GM18507 (cell line): ENCODE measurements at places on chromosomes 13 and 19.

DNA sequence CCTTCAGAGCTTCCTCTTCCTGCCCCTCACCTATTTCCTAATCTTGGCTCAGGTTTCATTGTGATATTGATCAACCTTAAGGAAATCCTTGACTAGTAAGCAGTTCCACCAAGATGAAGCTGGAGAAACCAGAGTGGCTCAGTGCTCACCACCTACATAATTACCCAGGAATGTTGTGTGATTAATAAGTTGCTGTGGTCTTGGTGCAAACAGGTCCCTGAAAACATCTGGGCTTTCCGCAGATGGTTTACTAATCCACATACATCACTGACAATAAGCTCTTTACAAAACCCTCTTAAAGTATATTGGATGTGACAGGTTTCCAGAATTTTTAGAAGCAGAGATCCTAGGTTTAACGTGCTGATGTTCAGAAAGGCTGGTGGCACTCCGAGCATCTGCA is 8.6 kb upstream of the SERP2 start:
- no peak for DNase-seq

- no peak for DNase-seq
Measured at GRCh38 chr19:9966448-9966847, 30.1 kb upstream of the OLFM2 start.

DNA sequence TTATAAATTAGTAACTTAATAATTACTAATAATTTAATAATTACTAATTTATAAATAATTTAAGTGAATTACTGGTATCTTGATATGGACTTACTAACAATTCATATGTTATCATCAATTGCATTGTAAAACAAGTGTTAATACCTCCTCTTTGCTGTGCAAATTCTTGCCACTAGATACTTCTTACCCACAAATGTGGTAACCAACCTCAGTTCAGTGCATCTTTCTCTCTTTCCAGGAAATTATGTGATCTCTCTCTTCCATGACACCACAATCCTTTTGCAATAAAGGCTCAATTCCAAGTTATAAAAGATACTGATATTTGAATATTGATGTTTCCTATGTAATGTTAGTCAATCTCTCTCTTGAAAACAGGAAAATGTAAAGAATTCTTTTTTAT is 408.6 kb upstream of the MIR17HG start:
- no peak for DNase-seq

DNA sequence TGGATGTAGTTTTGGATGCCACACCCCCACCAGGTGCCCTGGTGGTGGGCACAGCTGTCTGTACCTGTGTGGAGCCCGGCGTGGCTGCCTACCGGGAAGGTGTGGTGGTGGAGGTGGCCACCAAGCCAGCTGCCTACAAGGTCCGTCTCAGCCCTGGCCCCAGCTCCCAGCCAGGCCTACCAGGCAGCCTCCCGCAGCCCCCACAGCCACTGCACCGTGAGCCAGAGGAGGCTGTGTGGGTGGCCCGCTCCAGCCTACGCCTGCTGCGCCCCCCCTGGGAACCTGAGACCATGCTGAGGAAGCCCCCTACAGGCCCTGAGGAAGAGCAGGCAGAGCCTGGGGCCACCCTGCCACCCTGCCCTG is 3.5 kb downstream of the CIC start:
- no peak for DNase-seq

- no peak for DNase-seq
Measured at GRCh38 chr19:18059902-18060301, 26.8 kb downstream of the IL12RB1 start.

- no peak for DNase-seq
Measured at GRCh38 chr19:47379381-47379938, 30.3 kb downstream of the DHX34 start.

DNA sequence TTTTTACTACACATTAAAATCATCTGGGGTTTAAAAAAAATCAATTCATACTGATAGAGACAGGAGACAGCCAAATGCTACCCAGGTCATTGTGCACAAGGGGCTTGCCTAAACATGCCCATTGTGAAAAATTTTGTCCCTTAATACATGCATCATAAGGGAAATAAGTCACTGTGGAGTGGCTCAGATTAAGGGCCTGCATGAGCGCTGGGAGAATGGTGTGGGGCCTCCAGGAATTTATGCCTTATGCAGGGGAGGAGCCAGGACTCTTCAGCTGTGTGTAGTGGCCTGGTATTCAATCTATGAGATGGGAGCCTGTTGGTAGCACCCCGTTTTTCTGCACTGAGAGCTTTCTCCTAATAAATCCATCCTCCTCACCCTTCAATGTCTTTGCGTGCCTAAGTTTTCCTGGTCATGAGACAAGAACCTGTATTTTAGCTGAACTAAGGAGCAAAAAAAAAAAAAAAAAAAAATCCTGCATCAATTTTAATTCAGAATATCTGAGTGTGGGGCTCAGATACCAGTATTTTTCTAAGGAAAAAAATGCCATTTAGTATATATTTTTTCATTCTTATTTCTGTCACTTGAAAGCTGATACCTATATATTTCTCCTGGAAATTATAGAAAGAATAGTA is 997.6 kb upstream of the ATXN8OS start:
- DNase-seq = no peak

- DNase-seq = no peak
Measured at GRCh38 chr19:31262725-31263191, 86.5 kb downstream of the TSHZ3 start.

GRCh38 chr19:29760752-29761502 is 45.9 kb upstream of the C19orf12 start:
- DNase-seq = no peak

DNA sequence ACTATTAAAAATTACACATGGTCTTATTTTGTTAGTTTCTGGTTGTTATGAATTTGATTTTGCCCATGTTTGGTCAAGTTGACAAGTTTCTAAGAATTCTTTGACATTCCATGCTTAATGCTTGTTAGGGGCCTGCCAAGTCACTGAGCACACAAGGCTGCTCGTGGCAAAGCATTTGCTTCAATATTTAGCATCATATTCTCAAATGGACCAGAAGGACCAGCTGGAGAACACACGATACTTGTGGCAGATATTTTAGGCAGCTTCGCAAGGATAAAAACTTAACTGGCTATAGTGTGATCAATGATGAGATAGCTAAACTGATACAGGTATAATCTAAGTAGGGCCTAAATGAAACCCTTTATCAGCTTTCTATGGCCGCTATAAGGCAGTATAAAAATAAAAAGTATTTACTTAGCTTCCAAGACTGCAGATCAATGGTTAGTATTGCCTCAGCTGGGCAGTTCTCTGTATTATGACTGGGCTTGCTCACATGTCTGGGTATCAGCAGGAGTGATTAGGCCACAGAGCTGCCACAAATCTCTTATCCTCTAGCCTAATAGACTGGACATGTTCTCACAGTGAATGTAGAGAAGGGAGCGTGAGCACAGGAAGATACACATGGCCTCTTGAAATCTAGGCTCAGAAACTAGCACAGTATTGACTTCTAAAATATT is 155.9 kb upstream of the SPRY2 start:
- DNase-seq = no peak

DNA sequence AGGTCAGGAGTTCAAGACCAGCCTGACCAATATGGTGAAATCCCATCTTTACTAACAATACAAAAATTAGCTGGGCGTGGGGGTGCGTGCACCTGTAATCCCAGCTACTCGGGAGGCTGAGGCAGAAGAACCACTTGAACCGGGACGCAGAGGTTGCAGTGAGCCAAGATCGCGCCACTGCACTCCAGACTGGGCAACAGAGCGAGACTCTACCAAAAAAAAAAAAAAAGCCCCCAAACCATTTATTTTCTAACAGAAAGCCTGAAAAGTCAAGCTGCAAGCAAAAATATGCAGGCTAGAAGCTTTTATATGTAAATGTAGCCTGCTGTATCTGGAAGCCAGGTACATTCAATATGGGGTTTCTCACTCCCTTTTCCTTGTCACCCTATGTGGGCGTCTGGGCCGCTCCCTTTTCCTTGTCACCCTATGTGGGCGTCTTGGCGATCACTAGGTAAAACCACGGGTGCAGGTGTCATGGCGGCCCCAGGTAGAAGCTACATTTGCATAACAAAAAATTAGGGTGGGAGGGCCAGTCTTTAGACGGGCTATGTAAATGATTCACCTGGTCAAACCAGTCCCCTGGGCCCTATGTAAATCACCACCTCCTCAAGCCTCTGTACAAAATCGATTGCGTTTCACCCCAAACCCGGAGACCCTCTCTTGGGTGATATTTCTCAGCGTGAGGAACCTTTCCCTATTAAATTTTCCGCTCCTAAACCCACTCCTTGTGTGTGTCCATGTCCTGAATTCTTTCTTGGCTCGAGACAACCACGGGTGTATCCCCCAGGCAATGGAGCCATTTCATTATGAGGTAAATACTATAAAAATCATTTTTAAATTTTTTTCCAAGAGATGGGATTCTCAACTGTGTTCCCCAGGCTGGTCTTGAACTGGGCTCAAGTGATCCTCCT is 2.1 kb downstream of the TRIM13 start:
- no peak for DNase-seq

- DNase-seq = no peak
Measured at GRCh38 chr13:93814658-93815057, 588.1 kb downstream of the GPC6 start.

DNA sequence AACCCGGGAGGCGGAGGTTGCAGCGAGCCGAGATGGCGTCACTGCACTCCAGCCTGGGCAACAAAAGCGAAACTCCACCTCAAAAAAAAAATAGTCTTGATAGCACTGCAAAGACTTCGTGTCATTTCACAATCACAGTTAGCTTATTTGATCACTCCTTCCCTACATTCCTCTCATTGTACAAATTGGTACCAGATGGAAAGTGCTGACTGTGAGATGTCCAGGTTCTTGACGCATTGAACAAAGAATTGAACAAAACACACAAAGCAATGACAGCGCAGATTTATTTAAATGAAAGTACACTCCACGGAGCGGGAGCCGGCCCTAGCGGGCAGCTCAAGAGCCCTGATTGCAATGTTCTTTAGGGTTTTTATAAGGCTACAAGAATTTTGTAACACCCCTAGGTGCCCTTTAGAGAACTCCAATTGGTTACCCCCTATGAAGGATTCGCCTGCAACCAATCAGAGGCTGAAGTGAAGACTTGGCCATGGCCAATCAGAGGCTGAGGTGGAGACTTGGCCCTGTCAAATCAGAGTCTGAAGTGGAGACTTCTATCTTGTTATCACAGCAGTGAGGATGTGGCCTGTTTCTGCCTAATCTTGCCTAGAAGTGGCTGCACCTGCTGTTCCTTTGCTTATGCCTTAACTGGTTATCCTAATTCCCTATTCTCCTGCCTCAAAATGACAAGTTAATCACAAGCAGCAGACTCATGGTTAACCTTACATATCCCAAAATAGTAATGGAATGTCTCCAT is 16.7 kb downstream of the ZNF556 start:
- DNase-seq = no peak

GRCh38 chr13:36366031-36366430 is 19.8 kb upstream of the SPART start:
- no peak for DNase-seq

- DNase-seq = no peak
Measured at GRCh38 chr19:11247391-11247790, 8.0 kb downstream of the ANGPTL8 start.

DNA sequence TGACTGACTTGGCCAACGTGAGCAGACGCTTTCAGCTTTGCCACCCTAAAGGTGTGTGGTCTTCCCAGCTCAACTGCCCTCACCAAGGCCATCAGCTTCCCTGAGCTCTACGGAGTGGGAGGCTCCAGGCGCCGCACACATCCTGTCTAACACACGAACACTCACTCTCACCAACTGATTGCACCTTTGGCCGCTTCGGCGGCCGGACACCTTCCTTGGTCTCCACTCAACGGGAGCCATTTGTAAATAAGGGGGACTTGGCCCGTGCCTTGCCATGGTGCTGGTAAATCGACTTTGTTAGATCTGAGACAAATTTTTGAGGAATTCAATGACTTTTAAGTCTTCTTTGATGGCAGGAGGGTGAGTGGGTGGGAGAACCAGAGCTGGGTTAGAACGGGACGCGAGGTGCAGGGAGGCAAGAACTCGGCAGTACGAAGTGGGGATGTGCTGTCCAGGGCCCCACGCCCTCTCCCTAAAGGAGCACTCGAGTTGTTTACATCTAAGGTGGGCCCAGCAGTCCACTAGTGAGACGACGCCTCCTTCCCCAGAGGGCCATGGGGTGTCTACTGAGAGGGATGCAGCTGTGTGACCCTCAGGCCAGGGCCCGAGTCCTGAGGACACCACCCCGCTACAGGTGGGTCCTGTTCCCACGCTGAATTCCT is 4.4 kb downstream of the C13orf46 start:
- no peak for DNase-seq

DNA sequence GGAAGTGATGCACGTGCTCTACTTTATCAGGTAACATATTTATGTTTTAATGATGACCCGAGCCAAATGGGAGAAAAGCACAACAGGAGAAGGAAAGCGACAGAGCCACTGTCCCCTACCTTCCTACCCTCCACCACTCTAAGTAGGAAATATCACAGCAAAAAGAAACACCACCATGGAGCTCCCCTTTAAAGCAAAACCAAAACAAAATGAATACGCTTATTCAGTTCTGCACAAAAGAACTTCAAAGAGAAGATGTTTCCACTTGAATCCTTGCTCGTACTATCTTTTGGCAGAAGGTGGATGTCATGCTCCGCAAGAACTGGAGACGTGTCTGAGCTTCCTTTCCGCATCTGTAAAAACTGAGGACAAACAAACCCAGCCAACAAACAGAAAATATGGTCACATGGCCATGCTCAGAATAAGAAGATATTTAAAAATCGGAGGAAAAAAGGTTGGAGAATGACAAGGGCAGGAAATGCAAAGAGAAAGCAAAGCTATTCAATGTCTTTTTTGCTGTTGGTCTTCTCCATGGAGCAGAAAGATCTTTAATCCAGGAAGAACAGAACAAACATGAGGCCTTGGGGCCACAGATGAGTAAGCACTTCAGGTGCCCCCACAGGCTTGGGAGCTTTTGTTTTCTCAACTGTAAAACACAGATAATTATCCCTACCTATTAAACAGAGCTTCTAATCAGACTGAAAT is 19.5 kb downstream of the N4BP2L1 start:
- no peak for DNase-seq

GRCh38 chr13:30093236-30093635 is 214.1 kb downstream of the KATNAL1 start:
- no peak for DNase-seq

DNA sequence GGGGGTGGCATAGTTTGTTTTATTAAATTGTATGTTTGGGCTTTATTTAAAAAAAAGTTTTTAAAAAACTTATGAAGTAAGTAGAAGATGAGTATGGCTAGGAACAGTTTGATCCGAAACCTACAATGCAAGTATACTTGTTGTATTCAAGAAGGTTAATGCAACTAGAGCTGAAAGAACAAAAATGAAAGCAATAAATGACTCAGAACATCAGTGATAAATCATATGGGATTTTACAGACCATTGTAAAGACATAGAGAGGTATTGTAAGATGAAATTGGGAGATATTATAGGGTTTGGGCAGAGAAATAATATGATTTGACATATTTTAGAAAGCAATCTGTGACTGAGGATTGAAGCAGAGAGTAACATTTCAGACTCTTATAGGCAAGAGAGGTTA is 1135.3 kb downstream of the SLITRK5 start:
- DNase-seq = no peak
